ENCODE measurements at places on chromosomes 12 and 14. TPM values are rescaled to one million over a fixed set of nuclear protein-coding genes. Genes with fewer than 3 reads are reported as not detected.

KRT74 gene
- not detected for total RNA-seq

LRP10 gene
- total RNA-seq, result 215 TPM

FAM90A1 gene
- total RNA-seq, result not detected

TWF1 gene
- total RNA-seq, result 99.9 TPM

GUCY2C gene
- total RNA-seq, result 87.4 TPM

B3GNT4 gene
- 1.3 TPM for total RNA-seq

PPP1R1A gene
- total RNA-seq, result 4.5 TPM

GRCh38 chr14:42192738-42193653, 586.3 kb downstream of the LRFN5 start:
- H3K27me3 ChIP-seq, result no peaks in the 10 kb centered on the region
- no peaks in the 10 kb centered on the region for H3K4me1 ChIP-seq
- no peak overlapping the region for H3K4me3 ChIP-seq
- H3K27ac ChIP-seq, result no peak overlapping the region

- H3K27ac ChIP-seq, result peak overlapping the region; percentile 98
- H3K4me1 ChIP-seq, result peaks cover 49% of the 10 kb centered on the region
- no peaks in the 10 kb centered on the region for H3K36me3 ChIP-seq
- H3K27me3 ChIP-seq, result no peaks in the 10 kb centered on the region
- peak; percentile 90 for DNase-seq
Observed at GRCh38 chr12:89353823-89354611, 1.7 kb upstream of the DUSP6 start.

DNA sequence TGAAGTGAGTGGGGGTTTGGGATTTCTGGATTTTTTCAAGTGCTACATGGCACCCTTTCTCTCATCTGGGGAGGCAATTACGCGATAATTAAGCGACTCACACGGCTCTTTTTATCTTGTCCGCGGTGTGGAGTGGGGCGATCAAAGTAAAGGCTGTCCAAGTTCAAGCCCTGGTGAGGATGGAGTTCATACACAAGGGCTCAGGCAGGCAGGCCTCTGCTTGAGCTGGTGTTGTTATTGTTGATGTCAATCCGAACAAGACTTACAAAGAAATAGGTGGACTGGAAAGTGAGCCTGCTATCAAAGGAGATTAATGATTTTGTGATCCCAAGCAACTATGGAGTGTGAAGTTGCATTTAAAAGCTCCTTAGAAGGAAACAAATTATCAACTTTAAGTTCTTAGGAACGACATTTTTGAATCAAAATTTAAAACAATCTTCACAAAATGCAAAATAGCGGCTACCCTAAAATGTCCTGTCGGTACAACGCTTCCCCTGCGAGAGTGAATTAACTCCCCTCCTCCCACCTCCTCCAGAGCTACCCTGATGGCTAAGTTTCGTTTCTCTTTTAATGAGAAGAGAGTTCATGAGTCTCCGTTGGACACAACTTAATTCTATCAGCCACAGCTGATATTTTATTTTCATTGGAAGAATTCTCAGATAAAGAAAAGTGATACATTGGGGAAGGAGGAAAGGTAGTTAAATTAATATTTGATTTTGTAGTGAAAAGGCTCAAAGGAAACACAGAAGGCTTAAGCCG, 5.9 kb downstream of the FOXA1 start:
- peak; percentile 24 for DNase-seq
- peaks cover 30% of the 10 kb centered on the region for H3K4me1 ChIP-seq
- peak overlapping the region; percentile 57 for H3K4me3 ChIP-seq
- H3K27ac ChIP-seq, result peak overlapping the region; percentile 87
- peaks cover 100% of the 10 kb centered on the region for H3K27me3 ChIP-seq
- no peaks in the 10 kb centered on the region for H3K36me3 ChIP-seq

- H3K27ac ChIP-seq, result no peak overlapping the region
- no peaks in the 10 kb centered on the region for H3K4me1 ChIP-seq
- H3K36me3 ChIP-seq, result no peaks in the 10 kb centered on the region
Observed at GRCh38 chr14:103220134-103220981, 97.1 kb downstream of the TNFAIP2 start.

DNA sequence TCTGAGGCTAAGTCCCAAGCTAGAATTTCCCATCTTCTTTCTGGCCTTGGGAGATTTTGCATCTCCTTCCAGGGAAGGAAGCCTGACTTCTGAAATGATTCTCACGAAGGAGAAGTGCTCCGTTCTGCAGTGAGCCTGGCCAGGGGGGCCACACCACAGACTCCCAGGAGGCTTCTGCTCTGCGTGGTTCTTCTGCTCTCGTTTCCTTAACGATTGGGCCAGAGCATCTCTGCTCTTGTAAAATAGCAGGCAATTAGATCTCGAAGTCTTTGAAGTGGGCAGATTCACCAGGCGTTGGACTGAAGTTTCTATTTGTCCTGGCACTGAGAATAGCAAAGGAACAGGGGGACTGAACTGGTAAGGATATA, 6.7 kb upstream of the BATF start:
- no peaks in the 10 kb centered on the region for H3K4me1 ChIP-seq
- DNase-seq, result no peak
- H3K36me3 ChIP-seq, result no peaks in the 10 kb centered on the region
- H3K27ac ChIP-seq, result no peak overlapping the region

- peak overlapping the region; percentile 64 for H3K4me3 ChIP-seq
- H3K27ac ChIP-seq, result peak overlapping the region; percentile 97
- peaks cover 10% of the 10 kb centered on the region for H3K4me1 ChIP-seq
- H3K27me3 ChIP-seq, result no peaks in the 10 kb centered on the region
- DNase-seq, result no peak
Observed at GRCh38 chr12:31729705-31730104, 884 bp upstream of the AMN1 start.

- DNase-seq, result peak; percentile 31
- H3K27ac ChIP-seq, result peak overlapping the region; percentile 90
- peak overlapping the region; percentile 86 for H3K4me3 ChIP-seq
- H3K4me1 ChIP-seq, result peaks cover 6% of the 10 kb centered on the region
- no peaks in the 10 kb centered on the region for H3K27me3 ChIP-seq
Observed at GRCh38 chr12:3077572-3078081, 448 bp downstream of the TSPAN9 start.

DNA sequence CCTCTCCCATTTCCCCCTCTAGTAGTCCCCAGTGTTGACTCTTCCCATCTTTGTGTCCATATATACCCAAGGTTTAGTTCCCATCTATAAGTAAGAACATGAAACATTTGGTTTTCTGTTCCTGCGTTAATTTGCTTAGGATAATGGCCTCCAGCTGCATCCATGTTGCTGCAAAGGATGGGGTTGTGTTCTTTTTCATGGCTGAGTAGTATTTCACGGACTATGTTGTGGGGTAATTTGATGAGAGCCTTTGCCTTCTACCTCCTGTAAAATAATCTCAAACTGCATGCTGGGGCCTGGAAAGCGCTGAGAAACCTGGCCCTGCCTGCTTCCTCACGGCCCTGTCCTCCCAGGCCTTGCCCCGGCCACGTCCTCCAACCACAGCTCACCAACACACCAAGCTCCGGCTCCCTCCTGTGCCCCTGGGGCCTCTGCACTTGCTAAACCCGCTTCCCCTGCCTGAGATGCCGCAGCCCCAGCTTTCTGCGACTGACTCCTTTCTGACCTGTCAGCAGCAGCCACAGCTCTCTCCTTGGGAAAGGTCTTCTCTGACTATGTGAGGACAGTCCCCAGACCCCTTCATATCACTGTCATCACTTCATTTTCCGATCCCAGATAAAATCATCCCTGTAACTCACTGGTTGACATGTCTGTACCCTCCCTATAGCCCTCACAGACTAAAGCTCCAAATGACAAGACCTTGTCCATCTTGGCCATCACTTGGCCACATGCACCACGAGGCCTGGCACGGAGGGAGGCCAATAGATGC, 19.8 kb downstream of the ITPK1 start:
- no peak overlapping the region for H3K27ac ChIP-seq
- peaks cover 15% of the 10 kb centered on the region for H3K4me1 ChIP-seq
- H3K4me3 ChIP-seq, result no peak overlapping the region
- DNase-seq, result no peak
- H3K27me3 ChIP-seq, result no peaks in the 10 kb centered on the region

- DNase-seq, result no peak
- H3K4me3 ChIP-seq, result no peak overlapping the region
- H3K27ac ChIP-seq, result no peak overlapping the region
- no peaks in the 10 kb centered on the region for H3K4me1 ChIP-seq
Observed at GRCh38 chr12:59020073-59020946, 100.0 kb upstream of the LRIG3 start.

DNA sequence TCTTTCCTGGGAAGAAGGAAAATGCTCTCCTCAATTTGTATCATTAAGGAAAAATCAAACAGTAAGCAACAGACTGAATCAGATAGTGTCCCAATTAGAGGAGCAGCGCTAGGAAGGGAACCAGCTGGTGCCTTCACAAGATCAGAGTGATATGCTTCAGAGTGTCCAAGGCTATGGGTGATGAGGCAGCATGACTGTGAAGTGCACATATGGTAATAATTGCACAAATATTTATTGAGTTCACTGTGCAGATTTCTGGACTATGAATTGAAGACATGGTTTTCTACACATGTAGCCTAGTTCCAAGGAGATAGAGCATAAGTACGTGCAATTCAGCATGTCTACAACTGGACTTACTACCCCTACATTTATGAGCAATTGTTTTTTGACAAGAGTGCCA, 78.8 kb upstream of the EVL start:
- no peak overlapping the region for H3K27ac ChIP-seq
- H3K4me3 ChIP-seq, result no peak overlapping the region
- peaks cover 16% of the 10 kb centered on the region for H3K4me1 ChIP-seq
- no peak for DNase-seq

GRCh38 chr14:89481196-89481595, 64.2 kb upstream of the FOXN3 start:
- DNase-seq, result no peak
- H3K36me3 ChIP-seq, result no peaks in the 10 kb centered on the region
- H3K27me3 ChIP-seq, result no peaks in the 10 kb centered on the region

DNA sequence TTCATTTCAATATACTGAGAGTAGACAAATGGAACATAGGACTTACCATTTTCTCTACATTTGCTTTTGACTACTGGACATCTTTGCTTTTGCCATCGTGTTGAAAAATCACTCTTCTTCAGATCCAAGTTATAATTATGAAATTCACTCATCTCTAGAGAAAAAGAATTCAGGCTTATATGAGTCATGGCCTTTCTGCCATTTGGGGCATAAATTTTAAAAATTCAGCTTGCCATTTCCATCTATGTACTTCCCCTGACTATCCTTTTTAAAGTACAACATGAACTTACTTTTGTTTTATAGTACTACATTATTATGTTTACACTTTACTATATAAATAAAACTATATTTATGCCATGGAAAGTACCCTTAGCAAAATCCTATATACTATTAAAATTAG, 3.0 kb downstream of the KLRK1 start:
- DNase-seq, result no peak
- H3K4me3 ChIP-seq, result no peak overlapping the region
- no peaks in the 10 kb centered on the region for H3K27me3 ChIP-seq
- no peaks in the 10 kb centered on the region for H3K4me1 ChIP-seq
- no peak overlapping the region for H3K27ac ChIP-seq

- H3K27ac ChIP-seq, result no peak overlapping the region
- no peak overlapping the region for H3K4me3 ChIP-seq
- DNase-seq, result no peak
Observed at GRCh38 chr12:101763246-101763931, 24.1 kb upstream of the SYCP3 start.

GRCh38 chr12:84605983-84606382, 306.6 kb downstream of the SLC6A15 start:
- no peak for DNase-seq
- no peaks in the 10 kb centered on the region for H3K4me1 ChIP-seq
- no peaks in the 10 kb centered on the region for H3K36me3 ChIP-seq
- H3K4me3 ChIP-seq, result no peak overlapping the region

DNA sequence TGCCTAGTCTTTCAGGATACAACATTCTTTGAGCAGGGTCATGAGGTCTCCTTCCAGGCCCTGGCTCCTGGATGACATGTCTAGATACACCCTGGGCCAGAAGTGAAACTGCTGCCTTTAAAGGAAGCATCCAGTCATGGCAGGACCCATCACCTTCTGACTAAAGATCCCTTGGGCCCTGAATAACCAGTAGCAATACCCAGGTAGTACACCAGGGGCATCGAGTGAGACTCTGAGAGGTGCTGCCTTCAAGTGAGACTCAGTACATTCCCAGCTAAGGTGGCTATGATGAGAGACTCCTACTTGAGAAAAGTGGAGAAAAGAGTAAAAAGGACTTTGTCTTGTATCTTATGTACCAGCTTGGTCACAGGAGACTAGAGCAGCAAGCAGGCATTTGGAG, 23.5 kb downstream of the OR6C68 start:
- H3K27ac ChIP-seq, result no peak overlapping the region
- DNase-seq, result no peak
- H3K36me3 ChIP-seq, result no peaks in the 10 kb centered on the region
- H3K4me3 ChIP-seq, result no peak overlapping the region
- H3K27me3 ChIP-seq, result no peaks in the 10 kb centered on the region

DNA sequence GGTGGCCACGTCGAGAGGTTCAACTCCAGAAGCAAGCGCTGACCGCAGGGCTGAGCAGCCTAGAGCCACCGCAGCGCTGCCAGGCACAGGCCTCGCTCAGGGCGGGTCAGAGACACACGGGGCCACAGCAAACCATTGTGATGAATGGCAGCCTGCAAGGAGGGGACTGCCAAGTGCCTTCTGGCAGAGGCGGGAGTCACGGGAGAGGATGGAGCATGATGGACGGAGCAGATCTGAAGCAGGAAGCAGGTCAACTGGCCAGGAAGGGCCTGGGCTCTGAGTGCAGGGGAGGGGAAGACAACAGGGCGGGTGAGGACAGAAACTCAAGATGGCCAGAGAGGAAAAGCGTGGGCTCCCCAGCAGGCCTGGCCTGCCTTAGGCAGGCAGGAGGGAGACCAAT, 49.8 kb downstream of the CDC42BPB start:
- no peaks in the 10 kb centered on the region for H3K27me3 ChIP-seq
- no peak overlapping the region for H3K4me3 ChIP-seq
- no peaks in the 10 kb centered on the region for H3K36me3 ChIP-seq
- H3K4me1 ChIP-seq, result no peaks in the 10 kb centered on the region
- H3K27ac ChIP-seq, result no peak overlapping the region

- no peak overlapping the region for H3K27ac ChIP-seq
- no peak for DNase-seq
- H3K4me1 ChIP-seq, result peaks cover 7% of the 10 kb centered on the region
- H3K36me3 ChIP-seq, result no peaks in the 10 kb centered on the region
- H3K4me3 ChIP-seq, result no peak overlapping the region
- no peaks in the 10 kb centered on the region for H3K27me3 ChIP-seq
Observed at GRCh38 chr12:45745861-45746277, 16.4 kb downstream of the ARID2 start.

DNA sequence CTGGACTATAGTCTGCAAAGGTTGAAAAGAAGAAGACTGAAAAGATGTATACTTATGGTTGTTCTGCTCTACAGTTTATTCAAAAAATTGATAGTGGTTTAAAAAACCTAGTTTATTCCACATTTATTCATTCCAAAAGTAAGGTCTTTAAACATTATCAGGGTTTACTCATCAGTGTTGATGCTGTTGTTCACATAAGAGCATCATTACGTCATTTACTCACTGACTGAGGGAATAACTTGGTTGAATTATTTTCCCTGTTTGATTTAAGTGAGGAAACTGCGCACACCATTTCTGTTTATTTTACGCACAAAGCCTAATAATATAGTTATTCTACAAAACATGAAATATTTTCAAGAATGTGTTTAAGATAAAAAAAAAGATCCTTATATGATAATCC, 303.1 kb upstream of the PRKD1 start:
- H3K4me1 ChIP-seq, result no peaks in the 10 kb centered on the region
- H3K27me3 ChIP-seq, result no peaks in the 10 kb centered on the region
- no peak overlapping the region for H3K4me3 ChIP-seq
- H3K27ac ChIP-seq, result no peak overlapping the region
- no peak for DNase-seq

GRCh38 chr14:97946240-97946639, 1149.1 kb downstream of the VRK1 start:
- no peak overlapping the region for H3K27ac ChIP-seq
- H3K4me1 ChIP-seq, result no peaks in the 10 kb centered on the region
- H3K4me3 ChIP-seq, result no peak overlapping the region
- H3K27me3 ChIP-seq, result no peaks in the 10 kb centered on the region
- DNase-seq, result no peak
